ENCODE measurements at places on chromosomes 6 and 20.

- no peak for DNase-seq
Observed at GRCh38 chr6:157246048-157246630, 77.2 kb downstream of the TMEM242 start.

DNA sequence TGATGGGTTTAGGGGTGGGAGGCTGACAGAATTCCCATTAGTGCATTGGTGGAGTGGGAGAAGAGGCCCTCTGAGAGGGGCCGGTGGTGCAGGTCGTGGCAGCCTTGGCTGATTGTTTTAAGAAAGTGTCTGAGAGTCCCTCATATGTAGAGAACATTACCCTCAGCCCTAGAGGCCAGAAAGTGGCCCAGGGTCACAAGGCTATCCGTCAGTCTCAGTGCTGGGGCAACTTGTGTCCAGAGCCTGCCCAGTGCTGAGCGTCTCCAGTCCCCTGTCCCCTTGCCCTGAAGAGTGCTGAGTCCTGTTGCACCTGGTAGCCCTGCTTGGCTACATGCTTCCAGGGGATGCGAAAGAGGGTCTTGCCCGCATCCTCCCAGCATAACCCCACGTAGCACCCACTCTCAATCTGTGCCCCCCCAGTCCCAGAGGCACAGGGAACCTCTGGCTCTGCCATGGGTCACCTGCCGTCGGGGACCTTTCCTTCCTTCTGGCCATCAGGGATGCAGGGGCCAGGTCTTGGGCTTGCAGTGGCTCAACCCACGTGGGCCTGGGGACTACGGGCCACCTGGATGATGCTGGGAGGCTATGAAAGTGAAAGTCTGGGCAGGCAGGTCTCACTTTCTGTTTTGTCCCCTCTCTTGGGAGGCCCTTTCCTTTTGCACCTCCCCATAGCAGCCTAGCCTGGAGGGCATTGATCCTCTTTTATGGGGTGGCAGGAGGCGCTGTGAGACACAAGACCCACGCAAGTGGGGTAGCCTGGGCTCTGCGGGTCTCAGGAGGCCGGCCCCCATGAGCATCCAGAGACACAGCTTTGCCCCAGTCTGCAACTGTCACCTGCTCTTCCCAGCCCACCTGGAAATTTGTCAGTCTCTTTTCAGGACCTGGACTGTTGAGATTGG, 12.2 kb downstream of the DUSP15 start:
- DNase-seq, result no peak

- no peak for DNase-seq
Observed at GRCh38 chr6:136734977-136735376, 57.3 kb downstream of the MAP3K5 start.

DNA sequence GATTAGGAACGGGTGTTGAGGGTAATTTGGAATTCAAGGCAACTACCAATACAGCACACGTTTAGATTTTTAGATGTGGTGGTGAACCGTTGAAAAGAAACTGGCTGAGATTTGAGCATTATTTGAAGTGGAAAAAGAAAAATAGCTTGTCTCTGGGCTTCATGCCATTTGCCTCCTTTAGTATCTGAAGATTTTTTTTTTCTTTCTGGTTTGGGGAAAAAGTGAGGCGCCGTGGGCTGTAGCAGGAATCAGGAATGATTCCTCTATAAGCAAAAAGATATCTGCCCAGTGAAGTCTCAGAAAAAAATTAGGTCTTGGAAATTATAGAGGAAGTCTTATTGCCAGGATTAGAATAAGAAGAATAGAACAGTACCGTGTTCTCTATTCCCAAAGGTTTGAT, 88.5 kb downstream of the RPS12 start:
- DNase-seq, result no peak

DNA sequence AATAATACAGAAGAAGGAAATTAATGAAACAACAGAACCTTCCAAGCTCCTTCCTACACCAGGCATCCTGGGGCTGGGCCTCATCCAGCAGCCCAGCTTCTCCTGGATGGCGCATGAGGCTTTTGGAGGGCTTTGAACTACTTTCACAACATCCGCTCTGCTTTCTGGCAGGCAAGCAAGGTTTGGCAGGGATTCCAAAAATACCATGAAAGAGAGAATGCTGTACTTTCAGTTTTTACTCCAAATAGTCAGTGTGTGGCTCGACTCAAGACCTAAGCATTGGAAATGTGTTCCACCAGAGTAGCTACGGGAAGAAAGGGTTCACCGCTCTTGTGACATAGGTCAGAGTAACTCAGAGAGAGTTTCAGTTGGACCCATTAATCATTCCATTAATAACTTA, 125.4 kb downstream of the OPRM1 start:
- no peak for DNase-seq

- DNase-seq, result no peak
Observed at GRCh38 chr6:39225543-39225942, 3.7 kb downstream of the KCNK5 start.

DNA sequence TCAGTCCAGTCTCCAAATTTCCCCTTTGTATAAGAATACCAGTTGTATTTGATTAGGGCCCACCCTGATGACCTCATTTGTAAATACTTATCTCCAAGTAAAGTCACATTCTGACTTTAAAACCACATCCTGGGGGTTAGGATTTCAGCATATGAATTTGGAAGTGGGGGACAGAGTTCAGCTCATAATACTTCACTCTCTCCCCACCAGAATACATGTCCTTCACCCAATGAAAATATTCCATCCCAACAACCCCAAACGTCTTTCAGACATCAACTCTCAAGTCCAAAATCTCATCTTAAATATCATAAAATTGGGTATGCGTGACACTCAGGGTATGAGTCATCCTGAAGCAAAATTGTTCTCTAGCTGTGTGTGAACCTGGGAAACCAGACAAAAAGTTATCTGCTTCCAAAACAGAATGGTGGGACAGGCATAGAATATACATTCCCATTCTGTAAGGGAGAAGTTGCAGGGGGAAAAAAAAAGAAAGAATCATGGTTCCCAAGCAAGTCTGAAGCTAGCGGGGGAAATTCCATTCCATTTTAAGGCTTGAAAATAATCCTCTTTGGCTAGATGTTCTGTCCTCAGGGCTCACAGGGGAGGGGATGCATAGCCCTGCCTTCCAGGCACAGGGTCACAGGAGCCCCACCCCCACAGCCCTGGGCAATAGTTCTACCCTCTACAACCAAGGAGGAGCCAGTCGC, 113.9 kb downstream of the ADAT2 start:
- no peak for DNase-seq

DNA sequence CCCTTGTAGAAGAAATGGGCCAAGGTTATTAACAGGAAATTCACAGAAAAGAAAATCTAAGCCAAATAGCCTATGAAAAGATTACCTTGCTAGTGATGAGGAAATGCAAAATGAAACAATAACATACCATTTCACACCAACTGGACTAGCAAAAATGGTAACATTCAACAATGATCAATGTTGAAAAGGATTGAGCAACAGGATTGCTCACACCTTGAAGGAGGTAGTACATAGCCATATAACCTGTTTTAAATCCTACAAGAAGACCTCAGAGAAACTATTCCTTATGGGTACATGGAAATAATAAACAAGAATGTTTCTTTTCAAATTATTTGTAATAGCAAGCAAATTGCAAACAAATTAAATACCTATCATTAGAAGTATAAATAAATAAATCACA, 107.4 kb downstream of the BFSP1 start:
- DNase-seq, result no peak

GRCh38 chr6:17354700-17355403, 38.5 kb upstream of the CAP2 start:
- DNase-seq, result no peak

DNA sequence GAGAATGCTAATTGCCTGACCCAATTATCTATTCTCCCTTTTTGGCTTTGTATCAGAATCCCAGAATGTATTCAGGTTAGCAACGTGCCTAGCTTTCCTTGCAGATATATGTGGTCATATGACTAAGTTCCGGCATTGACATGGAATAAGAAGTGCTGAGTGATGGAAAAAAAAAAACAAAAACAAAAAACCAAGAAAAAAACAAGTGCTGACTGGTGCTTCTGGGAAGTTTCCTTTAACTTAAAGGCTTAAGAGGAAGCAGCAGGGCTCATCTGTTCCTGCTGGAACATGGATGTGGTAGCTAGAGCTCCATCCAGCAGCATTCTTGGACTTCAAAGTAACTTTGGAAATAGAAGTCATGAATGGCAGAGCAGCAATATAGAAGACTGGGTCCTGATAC, 10.4 kb upstream of the RPF2 start:
- no peak for DNase-seq

GRCh38 chr6:22764496-22764895, 195.1 kb downstream of the HDGFL1 start:
- DNase-seq, result no peak

DNA sequence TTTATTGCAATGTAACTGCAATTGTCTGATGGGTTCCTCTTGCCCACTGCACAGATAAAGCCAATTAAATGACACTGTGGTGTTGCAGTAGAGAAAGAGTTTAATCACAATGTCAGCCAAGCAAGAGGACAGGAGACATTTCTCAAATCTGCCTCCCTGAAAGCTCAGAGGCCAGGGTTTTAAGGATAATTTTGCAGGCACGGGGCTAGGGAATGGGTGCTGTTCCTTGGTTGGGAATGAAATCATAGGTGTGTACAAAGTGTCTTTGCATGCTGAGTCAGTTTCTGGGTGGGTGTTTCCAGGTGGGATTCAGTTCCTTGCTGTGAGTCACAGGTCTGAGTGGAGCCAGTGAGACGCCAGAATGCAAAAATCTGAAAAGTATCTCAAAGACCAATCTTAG, 271.4 kb downstream of the DOK5 start:
- no peak for DNase-seq

DNA sequence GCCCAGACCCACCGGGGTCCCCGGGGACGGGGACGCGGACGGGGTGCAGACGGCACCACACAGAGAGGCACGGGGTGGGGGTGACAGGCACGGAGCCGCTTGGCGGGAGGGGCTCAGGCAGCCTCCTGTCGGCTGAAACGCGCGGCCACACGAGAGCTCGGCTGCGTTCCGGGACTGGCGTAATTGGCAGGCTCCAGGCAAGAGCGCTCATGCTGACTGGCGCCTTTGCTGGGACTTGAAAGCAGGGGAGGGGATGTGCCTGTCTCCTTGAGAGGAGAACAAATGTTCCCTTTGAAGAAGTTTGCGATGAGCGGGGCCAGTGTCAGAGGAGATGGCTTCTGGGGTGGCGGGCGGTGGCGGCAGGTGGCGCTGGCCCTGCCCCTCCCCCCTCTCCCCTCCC, 25.8 kb downstream of the BHLHE23 start:
- DNase-seq, result peak; percentile 47

DNA sequence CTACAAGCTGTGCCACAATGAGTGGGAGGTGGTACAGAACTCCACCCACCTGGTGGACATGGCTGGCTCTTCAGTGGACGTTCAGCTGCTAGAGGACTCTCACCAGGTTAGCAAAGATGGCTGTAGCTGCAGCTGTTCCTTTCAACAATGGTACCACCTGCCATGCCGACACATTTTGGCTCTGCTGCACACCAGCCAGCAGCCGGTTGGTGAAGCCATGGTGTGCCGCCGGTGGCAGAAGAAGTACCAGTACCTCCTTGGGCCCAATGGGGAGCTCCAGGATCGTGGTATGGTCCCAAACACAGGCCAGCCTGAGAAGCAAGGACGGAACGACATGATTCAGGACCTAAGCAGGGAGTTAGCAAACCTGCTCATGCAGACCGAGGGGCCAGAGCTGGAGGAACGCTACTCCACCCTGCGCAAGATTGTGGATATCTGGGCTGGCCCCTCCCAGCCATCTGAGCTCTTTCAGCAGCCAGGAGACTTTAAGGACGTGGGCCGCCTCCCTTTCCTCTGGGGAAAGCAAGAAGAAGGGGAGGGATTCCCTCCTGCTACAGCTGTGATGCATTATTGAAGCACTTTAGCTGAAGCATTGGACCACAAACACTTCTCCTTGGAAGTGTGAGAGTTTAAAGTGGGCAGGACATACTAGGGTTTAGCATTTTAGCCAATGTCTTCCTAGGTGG, 2.8 kb upstream of the ZSWIM1 start:
- DNase-seq, result no peak

DNA sequence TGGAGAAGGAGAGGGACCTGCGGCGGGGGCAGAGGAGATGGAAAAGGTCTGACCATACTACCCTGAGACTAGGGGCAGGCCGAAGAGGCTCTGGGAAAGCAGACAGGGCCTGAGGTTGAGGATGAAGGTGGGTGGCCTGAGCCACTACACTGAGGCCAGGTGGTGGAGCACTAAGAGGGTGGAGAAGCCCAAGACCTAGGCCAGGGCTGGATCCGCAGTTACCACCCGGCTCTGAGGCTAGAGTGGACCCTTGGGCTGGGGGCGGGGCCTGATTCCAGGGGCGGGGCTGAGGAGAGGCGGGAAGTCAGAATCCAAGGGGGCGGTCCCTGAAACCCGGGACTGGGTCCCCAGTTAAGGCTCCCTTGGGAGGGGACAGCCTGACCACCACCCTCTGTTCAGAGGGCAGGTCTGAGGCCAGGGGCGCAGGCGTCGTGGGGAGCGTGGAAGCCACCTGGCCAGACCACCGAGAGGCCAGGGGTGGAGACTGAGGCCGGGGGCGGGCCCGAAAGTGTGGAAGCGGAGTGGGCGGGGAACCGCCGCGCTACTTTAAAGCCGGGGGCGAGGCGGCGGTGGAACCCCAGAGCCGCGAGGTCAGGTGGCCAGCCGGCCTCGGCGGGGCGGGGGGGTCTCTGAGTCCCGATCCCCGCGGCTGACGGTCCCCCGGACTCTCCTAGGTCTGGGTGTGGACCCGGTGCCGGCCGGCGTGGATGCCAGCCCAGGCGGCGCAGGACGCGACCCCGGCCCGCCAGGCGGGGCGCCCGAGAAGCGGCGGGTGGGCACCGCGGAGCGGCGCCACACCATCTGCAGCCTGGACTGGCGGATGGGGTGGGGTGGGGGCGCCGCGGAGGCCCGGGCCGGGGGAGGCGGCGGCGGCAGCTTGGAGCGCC, 8.3 kb downstream of the CCM2L start:
- DNase-seq, result peak; percentile 40

- DNase-seq, result no peak
Observed at GRCh38 chr6:136677822-136678221, 114.5 kb downstream of the MAP3K5 start.

GRCh38 chr20:49646126-49646525, 67.6 kb downstream of the B4GALT5 start:
- no peak for DNase-seq

- no peak for DNase-seq
Observed at GRCh38 chr6:70863343-70863742, 93.5 kb downstream of the B3GAT2 start.

Data from stimulated activated CD4-positive, alpha-beta T cell treated with anti-CD3 and anti-CD28 coated beads, Interleukin-1b, Interleukin-23, amount 100 ng/mL, for 48 hours (primary cell).